MV-4-11 (cell line): ENCODE measurements at places on chromosomes 5 and 9.

- no peak for DNase-seq
Observed at GRCh38 chr9:112917047-112917986, 26.6 kb upstream of the SLC46A2 start.

- DNase-seq: no peak
Observed at GRCh38 chr5:109690242-109690974, 681 bp downstream of the MAN2A1 start.

DNA sequence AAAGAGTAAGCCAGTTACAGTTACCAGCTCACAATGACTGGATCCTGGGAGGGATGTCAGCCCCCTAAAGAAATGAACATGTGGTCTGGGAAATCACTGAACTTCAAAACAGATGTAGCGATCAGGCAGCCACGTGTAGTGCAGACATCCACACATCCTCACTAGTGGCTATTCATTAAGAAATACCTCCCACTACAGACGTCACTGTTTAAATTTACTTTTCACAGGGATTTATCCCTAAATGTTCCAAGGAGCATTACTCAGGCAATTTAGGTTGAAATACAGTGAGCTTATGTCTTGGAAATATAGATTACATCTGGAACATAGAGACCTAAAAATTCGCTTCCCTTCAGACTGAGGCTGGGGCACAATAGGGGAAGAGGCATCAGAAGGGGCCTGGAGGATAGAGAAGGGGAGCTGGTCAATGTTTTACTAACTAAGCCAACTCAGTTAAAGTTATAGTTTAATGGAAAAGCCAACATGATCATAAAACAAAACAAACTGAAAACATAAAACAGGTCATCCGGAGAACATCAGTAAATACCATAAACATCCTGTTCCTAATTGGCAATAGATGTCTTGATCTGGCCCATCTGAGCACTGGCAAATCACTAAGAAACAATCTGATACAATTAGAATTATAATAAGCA, 92.3 kb downstream of the FANCC start:
- no peak for DNase-seq

- DNase-seq: no peak
Observed at GRCh38 chr9:133709015-133709611, 29.0 kb downstream of the SARDH start.

DNA sequence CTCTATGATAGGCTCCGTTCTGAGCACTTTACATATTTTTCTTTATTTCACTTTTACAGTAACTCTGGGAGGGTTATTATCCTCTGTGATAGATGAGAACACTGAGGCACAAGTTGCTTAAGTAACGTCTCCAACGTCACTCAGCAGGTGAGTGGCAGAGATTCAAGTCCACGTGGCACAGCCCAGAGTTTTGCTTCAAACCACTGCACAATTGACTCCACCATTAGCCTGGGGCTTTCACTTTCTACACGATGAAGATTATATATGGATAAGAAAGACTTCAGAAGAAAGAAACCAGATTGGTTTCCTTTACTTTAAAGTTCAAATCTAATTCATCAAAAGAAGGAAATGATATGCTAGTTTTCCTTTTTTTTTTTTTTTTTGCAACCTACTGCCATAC, 245.9 kb downstream of the SYK start:
- DNase-seq: no peak

- DNase-seq: no peak
Observed at GRCh38 chr9:79980432-79980831, 408.7 kb downstream of the TLE4 start.

GRCh38 chr9:32741706-32742105, 41.6 kb upstream of the TMEM215 start:
- peak; percentile 85 for DNase-seq

- DNase-seq: peak; percentile 81
Observed at GRCh38 chr5:131357739-131358561, 94.1 kb downstream of the CDC42SE2 start.

- DNase-seq: no peak
Observed at GRCh38 chr9:98611319-98611718, 97.4 kb downstream of the GABBR2 start.

GRCh38 chr5:16572289-16573015, 44.3 kb downstream of the RETREG1 start:
- no peak for DNase-seq

- no peak for DNase-seq
Observed at GRCh38 chr9:112065806-112066606, 109.1 kb downstream of the SUSD1 start.

DNA sequence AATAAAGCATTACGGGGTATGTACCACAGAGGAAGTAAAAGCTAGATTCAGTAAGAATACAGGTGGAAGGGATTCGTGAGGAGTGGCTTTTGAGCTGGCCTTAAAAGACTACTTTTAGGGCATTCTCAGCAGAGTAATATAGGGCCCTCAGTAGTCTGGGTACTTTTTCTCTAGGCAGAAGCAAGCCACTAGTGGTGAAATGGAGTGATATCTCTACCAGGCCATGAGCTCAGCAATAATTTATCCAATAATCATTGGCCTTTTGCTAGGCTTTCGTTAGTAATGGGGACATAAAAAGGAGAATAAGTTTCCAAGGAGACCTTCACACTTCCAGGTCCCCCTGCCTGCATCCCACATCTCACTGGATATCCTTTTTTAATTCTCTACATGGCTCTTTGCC, 1.7 kb downstream of the POLR3G start:
- DNase-seq: no peak

DNA sequence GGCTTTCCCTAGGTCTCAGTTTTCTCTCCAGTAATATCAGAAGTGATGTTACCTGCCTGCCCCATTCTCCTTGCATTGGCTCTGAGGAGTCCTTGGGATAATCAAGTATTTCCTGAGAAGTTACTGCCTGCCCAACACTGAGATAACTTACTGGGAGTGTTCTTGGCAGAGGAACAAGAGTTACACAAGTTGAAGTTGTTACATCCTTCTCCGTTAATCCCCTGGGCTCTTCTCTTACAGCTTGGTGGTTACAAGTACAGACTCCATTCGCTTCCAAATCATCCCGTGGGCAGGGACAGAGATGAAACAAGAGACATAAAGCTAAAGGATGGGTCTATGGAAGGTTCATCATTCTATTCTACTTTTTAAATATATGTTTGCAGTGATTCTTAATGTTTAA, 74.1 kb upstream of the SAP30L start:
- peak; percentile 58 for DNase-seq
